ENCODE measurements at places on chromosomes 4 and X.

DNA sequence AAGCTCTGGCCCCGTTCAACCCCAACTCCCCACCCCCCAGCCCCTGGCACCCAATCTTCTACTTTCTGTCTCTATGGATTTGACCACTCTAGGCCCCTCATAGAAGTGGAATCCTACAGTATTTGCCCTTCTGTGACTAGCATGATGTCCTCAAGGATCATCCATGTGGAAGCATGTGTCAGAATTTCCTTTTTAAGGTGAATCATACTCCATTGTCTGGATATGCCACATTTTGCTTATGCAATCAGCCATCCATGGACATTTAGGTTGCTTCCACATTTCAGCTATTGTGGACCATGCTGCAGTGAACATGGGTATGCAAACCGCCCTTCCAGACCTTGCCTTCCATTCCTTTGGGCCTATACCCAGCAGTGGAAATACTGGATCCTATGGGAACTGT lies 15.5 kb downstream of the CCNQ start:
- DNase-seq, result no peak

DNA sequence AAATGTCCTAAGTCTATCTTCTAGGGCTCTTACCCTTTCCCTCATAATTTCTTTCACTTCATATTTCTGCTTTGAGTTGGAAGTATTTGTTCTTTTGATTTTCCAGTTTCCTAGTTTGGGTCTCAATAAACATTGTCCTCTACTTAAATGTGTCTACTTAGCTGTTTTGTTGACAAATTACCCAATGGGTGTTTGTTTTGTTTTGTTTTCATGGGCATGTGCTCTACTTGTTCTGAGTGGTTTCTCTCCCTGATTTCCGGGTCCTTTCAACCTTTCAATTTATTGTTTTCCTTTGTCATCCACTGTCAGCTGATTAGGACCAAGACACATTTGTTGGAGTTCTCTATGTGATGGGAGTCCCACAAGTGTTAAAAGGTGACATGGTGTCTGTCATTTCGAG lies 1181.4 kb downstream of the RPA4 start:
- DNase-seq, result no peak

GRCh38 chr4:5758741-5759140 lies 47.7 kb downstream of the EVC start:
- DNase-seq, result peak; percentile 73

DNA sequence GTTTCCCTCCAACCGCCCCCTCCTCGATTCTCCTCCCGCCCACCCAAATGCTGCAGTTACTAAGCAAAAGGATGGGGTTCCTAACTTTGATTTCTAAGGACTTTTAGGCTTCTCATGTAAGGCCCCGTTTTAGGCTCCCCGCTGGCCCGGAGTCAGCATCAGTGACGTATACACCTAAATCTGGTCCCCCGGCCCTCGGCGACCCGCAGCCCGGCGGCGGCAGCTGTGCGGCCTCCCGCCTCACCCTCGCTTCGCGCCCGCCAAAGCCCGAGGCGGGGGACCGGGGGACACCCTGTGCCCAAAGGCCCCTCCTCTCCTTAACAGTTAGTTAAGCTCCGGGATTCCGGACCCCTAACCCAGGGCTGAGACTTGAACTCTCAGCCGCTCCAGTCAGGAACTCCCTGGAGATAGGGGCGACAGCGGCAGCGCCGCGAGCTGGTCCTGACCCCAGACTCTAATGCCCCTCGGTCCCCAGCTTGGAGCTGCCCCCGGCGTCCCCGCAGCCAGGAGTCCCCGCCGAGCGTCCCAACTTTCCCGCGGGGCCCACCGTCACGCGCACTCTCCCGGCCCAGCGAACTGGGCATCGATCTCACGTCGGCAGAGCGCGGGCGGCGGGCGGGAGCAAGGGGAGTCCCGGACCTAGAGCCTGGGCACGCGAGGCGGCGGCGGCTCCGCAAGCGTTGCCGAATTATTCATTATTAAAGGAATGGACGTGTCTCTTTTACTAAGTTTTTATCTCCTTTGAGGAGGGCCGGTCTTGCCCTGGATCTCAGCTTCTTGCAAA lies 1.5 kb upstream of the NR3C2 start:
- no peak for DNase-seq

DNA sequence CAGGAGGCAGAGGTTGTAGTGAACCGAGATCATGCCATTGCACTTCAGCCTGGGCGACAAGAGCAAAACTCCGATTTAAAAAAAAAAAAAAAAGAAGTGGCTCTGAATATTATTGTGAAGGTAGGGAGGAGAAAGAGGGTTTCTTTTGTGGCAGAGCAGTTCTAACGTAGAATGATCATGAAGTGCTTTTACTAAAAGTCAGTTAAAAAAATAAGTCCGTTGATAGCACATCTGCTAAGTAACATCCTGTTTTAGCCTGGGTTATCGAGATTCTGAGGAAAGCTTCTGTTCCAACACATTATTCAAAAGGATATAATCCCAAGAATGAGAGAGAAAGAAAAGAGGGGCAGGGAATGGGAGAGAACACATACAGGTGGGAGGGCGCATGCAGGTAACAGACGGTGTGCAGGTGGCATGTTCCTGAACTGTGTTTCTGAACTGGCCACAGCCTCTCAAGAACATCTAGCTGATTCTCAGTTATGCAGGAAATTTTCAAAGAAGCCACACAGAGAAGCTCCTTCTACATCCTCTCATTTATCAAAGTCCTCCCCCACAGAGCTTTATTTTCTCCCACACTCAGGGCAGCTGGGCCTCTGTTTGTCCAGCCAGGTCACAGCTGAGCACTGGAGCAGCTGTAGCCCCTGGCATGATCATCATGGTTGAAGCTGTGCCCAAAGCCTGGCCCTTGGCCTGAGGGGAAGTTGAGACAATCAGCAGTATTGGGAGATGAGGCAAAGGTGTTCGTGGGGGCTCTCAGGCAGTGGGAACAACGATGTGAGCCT lies 342.3 kb downstream of the ZNF674 start:
- DNase-seq, result no peak

- DNase-seq, result no peak
Measured at GRCh38 chr4:83250687-83251446, 33.7 kb downstream of the COQ2 start.

DNA sequence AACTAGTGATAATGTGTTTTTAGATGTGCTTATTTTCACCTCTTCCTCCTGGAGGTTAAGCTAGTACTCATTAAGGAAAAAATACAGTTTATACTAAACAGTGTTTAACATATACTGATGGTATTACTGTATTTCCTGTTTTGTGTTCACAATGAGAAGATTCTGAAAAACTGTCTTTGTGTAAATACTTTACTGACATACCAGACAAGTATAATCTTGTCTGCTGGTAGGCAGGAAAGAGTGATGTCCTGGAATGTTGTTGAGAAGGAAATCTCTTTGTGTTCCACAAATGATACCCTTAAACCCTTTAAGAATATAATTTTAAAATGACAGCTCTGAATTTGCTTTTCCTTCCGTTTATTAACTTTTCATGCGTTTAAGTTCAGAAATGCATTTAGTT lies 205.5 kb upstream of the NUDT6 start:
- no peak for DNase-seq

DNA sequence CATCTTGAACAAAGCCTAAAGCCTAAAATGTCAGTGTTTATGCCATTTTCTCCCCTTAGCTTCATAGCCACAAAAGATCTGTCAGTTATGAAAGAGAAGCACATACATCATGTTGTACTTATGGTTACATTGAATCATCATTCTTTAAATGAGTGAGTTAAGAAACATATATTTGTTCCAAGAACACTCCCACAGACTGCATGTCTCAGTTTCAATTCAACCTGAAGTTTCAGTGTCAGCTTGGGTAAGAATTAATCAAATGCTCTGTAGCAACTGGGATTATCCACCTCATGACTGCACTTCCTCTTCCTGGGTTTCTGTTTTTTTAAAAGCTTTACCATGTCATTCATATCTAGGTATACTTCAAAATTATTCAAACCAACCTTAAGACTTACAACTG lies 3.9 kb upstream of the TMPRSS11B start:
- no peak for DNase-seq

DNA sequence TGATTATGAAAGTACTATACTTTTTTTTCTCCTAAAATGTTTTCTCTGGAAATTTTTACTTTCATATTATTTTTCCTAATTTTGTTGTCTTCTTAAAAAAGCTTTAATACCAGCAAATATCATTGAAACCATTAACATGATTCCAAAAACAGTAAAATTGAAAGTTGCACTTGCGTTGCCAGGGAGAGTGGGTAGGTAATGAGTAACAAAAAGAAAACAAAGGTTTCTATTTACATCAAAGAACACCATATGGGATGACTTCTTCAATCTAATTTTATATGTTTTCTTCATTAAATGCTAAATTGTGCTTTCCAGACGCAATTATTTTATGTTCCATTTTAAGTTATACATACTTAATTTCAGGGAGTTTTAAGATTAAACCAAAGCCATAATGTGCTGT lies 108.3 kb upstream of the VCX2 start:
- DNase-seq, result no peak
